Posterior vena cava (tissue), 2 donors: ENCODE measurements at places on chromosomes 1 and 21. TPM values are rescaled to one million over a fixed set of nuclear protein-coding genes. Genes with fewer than 3 reads are reported as not detected.

- DNase-seq = no peak
Observed at GRCh38 chr1:71222668-71223067, 141.8 kb upstream of the ZRANB2 start.

Gene C1orf87
- total RNA-seq = not detected

- no peak for DNase-seq
Observed at GRCh38 chr1:90834354-90834885, 117.3 kb upstream of the BARHL2 start.

Gene CRP
- 0.33 TPM for total RNA-seq

- no peak for DNase-seq
Observed at GRCh38 chr1:77762072-77762476, 2.4 kb upstream of the USP33 start.

GRCh38 chr1:202105571-202106339 lies 17.0 kb upstream of the GPR37L1 start:
- no peak for DNase-seq

Gene FOXO6
- 0.83 TPM for total RNA-seq

Gene ZBTB8A
- total RNA-seq = 10.4 TPM

Gene FCMR
- 3.3 TPM for total RNA-seq

Gene TINAGL1
- 123 TPM for total RNA-seq

DNA sequence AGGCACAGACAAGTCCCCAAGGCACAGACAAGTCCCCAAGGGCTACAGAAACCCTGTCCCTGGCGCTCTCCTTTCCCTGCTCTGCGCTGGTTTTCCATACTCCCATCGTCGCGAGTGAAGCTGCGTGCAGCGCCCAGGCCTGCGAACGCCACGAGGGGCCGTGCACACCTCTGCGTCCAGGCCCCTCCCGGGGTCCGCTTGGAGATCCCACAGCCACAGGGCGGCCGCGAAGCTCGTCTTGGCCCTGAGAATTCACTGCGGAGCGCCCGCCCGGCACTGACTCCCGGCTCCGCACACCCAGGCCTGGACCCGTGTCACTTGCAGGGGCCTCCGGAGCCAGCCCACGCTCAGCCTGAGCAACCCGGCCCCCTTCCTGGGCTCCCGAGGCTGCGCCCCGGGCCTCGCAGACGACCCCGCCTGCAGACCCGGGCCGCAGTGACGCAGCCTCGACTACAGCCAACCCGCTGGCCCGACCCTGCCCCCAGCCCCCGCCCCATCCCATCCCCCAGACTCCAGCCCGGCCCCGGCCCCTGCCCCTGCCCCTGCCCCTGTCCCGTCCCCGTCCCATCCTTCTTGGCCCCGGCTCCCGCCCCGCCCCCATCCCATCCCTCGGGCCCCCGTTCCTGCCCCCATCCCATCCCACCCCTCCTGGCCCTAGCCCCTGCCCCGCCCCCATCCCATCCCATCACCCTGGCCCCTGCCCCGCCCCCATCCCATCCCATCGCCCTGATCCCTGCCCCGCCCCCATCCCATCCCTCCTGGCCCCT lies 841 bp downstream of the POFUT2 start:
- DNase-seq = peak; percentile 78

DNA sequence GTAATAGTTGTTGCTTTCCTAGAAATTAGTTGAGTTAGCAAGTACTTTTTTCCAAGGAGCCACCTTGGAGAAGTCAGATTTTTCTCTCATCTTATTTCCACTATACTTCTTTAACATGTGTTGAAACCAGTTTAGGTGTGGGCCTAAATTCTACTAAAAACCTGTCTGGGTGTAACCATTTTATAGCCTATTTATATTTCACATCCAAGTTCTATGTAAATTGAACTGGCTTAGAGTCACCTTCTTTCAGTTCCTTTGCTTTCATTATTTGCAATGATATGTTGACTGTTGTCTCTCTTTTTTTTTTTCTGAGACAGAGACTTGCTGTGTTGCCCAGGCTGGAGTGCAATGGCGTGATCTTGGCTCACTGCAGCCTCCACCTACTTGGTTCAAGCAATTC lies 195.6 kb downstream of the CLEC20A start:
- no peak for DNase-seq

GRCh38 chr1:183472488-183473216 lies at the start of gene SMG7:
Gene SMG7, plus strand, starts transcription at chr1:183472499. Its CDS starts 122 bp downstream, at chr1:183472621.
- DNase-seq = peak; percentile 88

Gene NUP210L
- total RNA-seq = 0.05 TPM

DNA sequence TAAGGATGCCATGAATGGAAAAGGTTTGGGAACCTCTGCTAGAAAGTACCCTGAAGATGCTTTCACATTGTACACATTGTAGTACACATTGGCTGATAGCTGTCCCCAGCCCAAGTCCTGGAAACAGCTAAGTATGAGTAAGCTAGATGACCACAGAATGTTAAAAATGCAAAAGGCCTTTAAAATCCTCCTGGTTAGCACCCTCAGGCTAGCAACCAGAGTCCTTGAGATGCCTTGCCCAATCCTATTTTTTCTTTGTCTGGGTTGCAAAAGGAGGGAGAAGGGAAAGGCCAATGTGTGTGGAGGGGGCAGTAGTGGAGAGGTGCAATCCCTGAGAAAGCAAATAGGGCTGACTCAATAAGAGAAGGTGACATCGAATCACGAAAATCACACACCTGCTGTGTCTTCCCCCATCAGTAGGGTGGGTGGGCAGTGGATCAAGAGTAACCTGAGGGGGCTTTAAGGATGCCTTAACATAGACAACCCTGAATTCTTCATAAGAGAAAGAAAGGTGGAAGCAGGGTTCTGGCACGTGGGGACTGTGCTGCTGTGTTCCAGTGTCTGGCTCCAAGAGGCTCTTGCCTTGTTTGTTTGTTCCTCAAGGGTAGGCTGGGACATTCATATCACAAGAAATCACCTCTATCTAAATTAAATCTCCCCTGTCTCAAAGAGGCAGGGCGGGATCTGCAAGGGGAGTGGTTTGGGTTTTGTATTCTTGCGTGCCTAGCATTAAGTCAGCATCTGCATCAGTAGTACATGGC lies 266.2 kb upstream of the PLXNA2 start:
- DNase-seq = no peak

- no peak for DNase-seq
Observed at GRCh38 chr1:7426780-7427604, 344.1 kb upstream of the VAMP3 start.

GRCh38 chr1:95622609-95623008 lies 388.6 kb downstream of the RWDD3 start:
- no peak for DNase-seq

Gene RIPPLY3
- not detected for total RNA-seq

Gene OR6K6
- not detected for total RNA-seq

- no peak for DNase-seq
Observed at GRCh38 chr1:234473118-234473517, 5.9 kb downstream of the TARBP1 start.

DNA sequence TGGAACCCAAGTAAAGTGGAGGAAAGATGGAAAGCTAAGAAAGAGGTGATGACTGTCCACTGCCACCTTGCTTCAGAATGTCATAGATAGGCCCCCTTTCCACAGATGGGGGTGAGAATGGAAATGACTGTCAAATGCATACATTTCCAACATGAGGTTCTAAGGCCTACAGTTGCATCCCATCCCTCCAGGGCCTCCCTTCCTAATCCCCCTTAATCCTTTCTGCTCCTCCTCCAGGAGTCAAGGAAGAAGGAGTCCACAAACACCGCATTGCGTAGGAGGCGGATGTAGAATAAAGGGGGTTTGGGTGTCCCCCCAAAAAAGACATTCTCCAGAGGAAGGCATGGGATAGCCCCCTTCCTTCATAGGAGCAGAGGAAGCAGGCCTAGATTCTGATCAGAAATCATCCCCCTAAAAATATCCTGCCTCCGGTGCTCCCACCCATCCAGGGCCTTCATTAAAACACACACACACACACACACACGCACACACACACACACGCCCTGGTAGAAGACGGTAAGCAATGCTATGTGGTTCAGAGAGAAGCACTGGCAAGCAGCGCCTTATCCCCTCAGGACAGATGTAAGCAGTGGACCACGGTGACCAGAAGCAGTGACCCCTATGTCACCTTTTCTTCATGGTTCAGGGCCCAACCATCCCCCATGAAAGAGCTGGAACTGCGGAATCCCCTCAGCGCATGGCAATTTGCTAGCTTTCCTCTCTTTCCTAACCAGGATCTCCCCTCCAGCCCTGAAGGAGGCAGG lies 2.0 kb downstream of the SV2A start:
- DNase-seq = no peak

Gene FCER1G
- total RNA-seq = 101 TPM

DNA sequence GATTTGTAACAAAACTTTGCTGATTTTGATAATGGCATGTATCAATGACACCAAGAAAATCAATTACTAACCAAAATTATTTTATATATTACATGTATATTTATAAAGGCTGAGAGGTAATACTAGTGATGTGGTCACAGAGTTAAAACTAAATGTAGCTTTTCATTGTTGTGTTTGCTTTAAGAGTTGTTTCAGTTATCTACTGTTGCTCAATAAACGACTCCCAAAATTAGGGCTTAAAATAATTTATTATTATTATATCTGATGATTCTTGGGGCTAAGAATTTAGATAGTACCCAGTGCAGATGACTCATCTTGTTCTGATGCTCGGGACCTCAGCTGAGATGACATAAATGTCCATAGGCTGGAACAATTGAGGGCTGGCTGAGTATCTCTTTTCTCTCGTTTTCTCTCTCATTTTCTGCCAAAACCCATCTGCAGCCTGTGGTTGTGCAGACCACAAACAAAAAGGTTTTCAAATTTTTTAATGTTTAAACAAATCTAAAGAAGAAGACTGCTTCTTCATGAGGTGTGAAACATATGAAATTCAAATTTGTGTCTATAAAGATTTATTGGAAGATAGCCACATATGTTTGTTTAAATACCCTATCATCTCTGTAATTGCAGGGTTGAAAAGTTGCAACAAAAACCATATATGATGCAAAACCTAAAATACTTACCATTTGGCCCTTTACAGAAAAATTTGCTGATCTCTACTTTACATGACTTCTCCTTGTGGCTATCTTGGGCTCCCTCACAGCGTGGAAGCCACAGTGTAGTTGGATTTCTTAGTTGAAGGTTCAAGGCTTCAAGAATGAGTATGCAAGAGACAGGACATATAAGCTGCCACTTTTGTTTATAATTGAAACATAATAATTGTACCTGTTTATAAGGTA lies 14.8 kb upstream of the PTPRC start:
- DNase-seq = no peak

Gene OPRD1
- not detected for total RNA-seq

Gene PRAMEF20
- total RNA-seq = not detected

DNA sequence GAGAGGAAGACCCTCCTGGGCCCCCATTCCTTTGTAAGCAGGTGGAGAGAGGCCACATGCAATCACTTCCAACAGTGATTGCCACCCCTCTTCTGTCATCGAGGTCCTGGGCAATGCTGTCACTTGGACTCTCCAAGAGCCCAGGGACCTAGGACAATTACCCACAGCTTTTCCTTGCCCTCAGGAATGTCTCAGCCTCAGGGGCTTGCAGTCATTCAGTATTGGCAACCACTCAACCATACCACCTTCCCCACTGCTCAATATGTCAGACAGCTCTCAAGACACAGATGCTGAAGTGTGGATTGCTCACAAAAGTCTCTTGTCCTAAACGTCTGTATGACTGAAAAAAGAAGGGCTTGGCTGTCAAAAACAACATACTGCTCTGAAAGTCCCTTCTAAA lies 87.8 kb downstream of the PTPN14 start:
- DNase-seq = no peak

Gene FAM163A
- total RNA-seq = 0.10 TPM

DNA sequence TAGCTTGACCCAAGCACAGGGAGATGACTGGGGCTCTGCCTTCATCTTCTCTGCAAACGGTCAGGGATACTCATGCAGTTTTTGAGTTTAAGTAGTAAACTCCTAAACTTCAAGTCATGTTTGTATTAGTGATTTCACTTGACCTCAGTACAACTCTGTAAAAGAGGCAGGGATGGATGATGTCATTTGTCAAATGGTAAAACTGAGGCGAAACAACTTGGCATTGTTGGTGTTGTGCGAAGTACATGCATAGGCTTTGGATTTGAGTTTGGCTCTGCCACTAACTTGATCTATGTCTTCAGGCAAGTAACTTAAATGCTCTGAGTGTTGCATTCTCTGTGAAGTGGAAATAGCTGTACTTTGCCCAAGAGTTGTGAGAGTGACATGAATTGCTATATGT lies 42.7 kb downstream of the WNT4 start:
- DNase-seq = no peak

DNA sequence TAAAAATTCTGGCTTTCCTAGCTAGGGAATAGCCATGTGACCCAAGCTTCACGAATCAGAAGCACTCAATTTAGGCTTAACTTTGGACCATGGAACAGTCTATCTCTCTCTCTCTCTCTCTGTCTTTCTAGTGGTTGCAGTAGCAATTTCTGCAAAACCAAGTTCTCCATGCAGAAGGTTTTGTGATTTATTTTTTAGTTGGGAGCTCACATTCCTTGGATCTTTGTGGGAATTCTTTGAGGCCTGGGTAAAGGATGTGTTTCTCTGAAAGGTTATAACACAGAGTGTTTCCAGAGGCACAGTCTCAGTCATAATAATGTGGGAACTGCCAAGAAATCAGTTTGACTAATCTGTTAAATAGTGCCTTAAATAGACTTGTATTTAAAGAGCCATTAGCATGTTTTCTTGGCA lies 112.3 kb upstream of the COL11A1 start:
- no peak for DNase-seq

Gene SAMD11
- 38.0 TPM for total RNA-seq

Gene CD101
- total RNA-seq = 2.6 TPM

DNA sequence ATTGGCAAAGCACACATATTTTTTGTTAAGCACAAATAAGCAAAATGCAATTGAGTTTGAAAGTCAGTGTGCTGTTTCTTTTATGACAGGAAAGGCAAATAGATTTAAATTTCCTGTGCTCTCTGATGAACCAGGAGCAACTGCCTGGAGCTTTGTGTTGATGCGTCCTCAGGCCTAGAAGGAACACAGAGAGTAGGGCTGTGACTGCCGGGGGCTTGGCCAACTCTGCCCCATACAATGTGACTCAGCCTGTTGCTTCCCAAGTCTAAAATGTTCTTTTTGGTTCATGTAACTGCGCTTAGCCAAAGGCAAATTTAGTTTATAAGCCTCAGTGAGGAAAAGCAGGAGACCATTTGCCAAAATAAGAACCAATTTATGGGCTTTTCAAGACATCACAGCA lies 37.5 kb downstream of the TOR1AIP2 start:
- no peak for DNase-seq

DNA sequence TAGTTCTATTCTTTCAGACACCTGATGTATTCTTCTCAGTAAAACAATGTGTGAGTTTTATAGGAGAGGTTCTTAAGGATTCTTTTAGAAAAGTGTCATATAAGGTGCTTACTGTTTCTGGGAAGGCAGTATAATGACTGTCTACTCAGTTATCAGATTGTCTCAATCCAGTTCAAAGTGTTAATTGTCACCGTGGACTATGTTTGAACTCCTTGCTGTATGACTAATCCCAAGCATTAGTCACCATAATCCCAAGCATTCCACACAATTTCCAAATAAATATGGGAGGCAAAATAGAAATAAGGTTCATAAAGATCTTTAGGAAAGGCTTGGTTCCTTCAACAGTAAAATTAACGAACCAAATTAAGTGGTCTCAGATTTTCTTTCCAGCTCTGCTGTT lies 342.1 kb upstream of the NR5A2 start:
- no peak for DNase-seq

Gene GPR52
- 2.1 TPM for total RNA-seq
